ENCODE measurements at places on chromosomes 1 and 21.
A peak's percentile ranks its signal among the peaks of the same experiment; 100 is the strongest.

DNA sequence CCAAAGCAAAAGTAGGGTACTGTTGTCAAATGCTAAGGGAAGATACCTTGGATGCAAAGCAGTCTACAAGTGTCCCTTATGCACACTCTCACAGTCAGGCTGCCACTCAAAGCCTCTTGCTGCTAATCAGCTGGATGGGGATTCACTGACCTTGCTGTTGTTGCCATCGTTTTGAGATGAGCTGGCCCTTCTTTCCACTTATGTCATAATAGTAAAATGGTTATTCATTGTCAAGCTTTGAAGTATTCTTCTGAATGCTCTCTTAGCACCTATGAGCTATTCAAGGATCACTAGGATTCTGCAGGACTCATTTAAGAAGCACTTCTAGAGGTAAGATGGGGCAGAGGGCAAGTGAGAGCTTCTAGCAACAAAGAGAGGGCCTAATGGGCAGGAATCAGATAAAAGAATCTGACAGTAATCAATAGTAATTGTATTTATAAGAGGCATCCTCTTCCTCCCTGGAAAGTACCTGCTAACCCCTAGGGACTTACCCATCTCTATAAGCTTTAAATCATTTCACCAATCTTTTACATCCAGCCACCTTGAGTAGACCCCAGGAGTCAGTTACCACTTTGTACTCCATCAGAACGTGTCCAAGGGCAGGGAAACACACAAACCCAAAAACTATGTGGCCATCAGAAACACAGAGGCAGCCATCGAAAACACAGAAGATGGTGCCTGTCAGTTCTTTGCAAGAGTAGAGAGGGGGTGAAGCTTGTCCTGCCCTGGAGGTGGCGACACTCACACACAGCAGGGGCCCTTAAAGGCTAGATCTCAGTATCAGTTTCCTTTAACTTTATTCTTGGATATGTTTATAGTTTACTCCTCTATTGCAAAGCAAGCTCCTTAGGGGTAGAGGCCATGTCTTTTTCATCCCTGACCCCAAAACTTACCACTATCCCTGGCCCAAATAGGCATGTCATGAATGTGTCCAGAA lies 103.7 kb upstream of the NFIA start:
- peak; percentile 51 for DNase-seq

GRCh38 chr1:230690101-230690500 lies 23.8 kb downstream of the AGT start:
- peak; percentile 44 for DNase-seq

DNA sequence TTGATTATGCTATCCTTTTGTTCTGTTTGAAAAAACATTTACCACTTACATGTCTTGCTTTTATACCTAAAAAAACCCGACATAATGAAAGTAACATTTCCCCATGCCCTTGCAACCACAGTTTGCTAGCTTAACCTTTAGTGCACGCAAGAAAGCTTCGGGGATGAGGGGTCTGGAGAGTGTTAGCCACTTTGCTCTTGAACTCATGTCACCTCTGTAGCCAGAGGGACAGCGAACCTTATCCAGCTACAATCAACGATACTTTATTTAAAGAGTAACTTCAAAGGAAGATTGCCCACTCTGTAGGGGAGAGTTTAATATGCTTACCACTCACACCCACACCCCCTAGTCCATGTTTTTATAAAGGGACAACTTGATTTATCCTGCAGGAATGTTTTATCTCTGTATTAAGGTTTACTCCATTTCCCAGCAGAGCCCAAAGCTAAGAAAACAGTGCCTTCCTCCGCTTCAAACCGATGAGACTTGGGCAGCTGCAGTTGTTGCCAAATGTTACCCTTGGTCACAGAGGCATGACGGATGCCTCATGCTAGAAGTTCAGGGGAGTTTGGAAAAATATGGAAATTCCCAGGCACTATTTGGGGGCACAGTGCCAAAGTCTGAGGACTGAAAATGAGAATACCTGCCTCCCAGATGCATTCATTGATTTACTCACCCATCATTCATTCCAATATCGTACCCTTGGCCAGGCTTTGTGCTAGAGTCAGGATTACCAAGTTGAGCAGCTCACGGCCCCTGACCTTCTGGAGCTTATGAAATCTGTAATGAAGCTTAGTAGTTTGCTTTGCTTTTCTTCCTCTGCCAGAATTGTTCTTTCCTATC lies 61.4 kb upstream of the VCAM1 start:
- DNase-seq = peak; percentile 2

DNA sequence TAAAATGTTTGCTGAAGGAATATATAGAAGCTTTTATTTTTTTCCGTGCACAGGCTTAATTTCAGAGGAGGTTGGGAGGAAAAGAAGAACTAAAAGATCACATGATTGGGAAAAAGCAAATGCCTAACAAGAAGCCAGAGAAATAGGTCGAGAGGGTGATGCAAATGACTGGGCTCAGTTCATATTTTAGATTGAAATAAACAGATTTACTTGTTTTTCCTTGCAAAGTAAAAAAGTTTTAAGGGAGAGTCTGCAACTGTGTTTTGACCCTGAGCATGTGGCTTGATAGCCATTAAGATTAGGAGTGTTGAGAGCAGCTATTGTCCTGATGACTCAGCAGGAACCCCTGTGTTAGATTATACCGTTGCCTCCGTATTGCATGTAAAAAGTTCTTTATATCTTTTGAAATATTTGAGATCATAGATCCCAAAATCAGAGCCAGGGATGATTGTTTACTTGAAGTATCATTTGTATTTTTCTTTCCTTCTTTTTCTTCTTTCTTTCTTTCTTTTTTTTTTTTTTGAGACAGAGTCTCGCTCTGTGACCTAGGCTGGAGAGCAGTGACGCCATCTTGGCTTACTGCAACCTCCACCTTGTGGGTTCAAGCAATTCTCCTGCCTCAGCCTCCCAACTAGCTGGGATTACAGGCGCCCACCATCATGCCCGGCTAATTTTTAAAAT lies 20.2 kb downstream of the CLIC4 start:
- peak; percentile 67 for DNase-seq

DNA sequence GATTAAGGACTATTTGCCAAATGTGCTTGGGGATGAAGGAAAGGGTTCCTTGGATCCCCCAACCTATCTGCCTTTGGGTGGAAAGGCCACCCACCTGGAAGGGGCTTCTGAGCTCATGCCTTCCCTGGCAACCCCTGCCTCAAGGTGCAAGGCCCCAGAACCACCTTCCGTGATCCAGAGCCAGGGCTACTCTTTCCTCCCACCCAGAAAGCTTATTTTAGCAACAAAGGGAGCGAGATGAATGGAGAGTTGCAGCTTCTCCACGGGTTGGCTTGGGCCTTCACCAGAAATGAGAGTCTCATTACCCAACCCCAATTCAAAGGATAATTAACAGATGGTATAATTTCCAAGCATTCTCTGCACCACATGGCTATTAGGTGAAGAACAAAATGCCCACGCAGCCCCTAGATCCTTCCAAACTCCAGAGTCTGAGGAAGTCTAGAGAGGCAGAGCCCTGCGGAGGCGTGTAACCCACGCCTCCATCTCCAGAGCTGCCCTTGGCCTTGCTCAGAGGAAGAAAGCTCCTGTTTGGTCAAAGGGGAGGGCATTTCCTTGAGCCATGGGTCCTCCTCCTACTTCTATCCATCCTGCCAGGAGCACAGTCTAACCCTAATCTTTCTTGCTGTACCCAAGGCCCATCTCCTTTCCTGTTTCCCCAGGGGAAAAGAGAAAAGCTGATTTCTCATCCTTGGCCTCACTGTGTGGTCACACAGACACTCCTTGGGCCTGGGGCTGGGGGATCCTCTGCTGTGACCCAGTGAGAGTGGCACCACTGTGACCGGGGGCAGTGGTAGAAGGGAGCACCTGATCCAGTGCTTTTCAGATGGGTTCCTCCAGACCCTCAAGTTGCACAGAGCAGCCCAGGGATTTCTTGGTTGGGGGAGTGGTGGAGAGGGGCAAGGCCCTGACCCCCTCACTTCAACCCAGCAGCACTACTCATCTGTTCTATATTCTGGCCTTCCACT lies 1.7 kb upstream of the CELSR2 start:
- DNase-seq = no peak

GRCh38 chr1:67414574-67414973 lies 15.6 kb downstream of the SERBP1 start:
- no peak for DNase-seq

DNA sequence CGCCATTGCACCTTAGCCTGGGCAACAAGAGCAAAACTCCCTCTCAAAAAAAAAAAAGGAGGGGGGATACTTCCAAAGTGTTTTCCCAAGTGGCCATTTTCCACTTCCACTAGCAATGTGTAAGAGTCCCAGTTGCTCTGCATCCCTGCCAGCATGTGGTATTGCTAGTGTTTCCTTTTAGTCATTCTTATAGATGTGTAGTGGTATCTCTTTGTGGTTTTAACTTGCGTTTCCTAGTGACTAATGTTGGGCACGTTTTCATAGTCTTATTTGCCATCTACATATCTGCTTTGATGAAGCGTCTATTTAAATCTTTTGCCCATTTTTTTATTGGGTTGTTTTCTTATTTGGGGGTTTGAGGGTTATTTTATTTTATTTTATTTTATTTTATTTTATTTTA lies 31.1 kb downstream of the INAVA start:
- DNase-seq = peak; percentile 29

- DNase-seq = no peak
These were observed 106.5 kb upstream of the ACTL8 start for GRCh38 chr1:17648457-17649145.

DNA sequence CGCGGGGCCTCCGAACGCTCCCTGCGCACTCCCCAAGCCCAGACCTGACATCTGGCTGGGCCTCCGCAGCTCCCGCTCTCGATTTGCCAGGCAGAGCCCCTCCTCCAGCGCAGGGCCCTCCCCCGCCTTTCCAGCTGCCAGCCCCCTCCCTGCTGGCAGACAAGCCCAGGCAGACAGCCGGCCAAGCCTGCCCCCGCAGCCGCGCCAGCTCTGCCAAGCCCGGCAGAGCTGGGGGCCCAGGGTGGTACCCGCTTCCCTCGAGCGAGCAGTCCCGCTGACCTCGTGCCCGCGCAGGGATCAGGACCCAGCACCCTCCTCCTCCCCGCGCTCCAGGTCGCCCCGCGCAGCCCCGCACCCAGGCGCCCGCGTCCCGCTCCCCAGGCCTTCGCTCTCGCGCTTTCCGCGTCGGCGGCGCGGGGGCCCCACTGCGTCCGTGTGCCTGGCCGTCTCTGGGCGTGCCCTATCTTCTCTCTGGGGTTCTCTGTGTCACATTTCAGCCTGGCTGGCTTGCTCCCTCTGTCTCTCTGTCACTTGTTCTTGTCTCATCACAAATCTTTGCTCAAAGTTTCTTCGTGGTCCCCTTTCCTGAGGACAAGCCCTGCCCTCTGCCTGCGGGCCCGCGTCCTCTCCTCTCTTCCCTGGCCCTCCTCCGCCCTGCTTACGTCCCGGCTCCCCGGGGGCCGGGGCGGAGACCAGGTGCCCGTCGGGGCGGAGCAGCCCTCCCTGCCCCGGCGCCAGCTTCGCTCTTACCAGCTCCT lies 580 bp downstream of the INKA2 start:
- DNase-seq = no peak

DNA sequence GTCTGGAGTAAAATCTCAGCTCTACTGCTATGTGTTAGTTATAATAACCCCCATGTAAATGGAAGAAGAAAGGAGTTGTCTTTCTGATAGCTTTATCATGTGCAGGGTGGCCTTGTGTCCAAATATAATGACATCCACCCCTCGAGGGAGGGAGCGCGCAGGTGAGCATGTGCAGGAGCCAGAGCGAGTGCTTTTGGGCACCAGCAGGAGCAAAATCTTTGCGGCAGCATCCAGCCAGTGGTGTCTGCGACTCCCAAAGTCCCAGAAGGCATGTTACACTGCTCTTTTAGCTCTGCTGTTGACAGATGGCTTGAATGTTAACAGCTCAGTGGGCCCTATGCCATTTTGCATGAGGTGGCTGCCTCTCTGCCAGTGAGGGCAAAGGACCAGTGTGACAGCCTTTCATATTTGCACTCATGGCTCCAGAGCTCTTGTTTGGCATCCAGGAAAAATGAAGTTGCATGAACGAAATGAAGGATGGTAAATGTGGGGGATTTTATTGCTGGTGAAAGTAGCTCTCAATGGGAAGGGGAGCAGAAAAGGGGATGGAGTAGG lies 146.7 kb downstream of the HMCN1 start:
- no peak for DNase-seq

DNA sequence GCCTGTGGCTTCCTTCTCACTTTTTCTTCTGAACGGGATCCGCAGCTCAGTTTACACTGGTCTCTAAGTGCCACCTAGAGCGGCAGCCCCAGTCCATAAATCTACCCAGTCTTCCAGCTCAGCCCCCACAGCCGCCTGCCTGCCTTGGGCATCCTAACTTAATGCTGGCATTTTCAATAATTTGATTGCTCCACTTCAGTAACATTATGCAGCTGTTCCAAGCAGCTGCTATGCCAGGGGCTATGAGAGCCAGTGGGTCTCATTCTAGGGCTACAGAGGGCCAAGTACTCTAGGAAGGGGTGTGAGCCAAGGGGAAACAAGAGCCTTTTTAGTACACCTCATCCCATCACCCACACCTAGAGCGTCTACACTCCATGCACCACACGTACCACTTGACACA lies 48.4 kb upstream of the COA6 start:
- DNase-seq = no peak

- no peak for DNase-seq
These were observed 155.5 kb upstream of the FGGY start for GRCh38 chr1:59141267-59141863.

DNA sequence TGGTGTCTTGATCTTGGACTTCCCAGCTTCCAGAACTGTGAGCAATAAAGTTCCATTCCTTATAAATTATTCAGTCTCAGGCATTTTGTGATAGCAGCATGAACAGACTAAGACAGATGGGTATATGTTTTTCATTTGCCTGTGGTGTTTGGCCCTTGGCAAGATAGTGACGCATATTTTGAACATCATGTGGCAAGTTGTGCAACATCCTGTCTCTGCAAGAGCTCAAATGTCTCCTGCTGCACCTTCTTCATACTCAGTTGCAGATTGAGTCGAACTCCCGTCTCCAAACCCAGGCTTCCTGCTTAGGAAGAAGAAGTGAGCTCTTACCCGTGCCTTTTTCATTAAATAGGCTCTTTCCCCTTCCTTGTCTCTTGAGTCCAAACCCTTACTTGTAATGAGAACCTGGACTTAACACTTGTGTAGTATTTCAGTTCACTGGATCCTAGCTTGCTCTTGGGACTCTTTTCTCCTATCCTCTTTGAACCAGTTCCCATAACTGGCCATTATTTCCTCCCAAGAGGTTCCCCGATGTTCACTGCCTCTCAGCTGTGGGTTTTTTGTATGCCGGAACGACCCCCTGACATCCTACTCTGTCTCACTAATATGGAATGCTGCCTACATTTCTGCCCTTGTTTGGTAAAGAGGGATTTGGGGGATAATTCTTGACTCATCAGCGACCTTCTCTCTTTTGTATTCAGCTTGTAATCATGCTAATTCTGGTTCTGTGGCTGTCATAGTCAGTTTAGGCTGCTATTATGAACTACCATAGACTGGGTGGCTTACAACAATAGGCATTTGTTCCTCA lies 125.0 kb upstream of the KCNK2 start:
- DNase-seq = peak; percentile 100

- no peak for DNase-seq
These were observed 13.8 kb downstream of the TMEM51 start for GRCh38 chr1:15167386-15167785.

- no peak for DNase-seq
These were observed 52.0 kb downstream of the ECE1 start for GRCh38 chr1:21238141-21238800.

Measured in fibroblast of skin of abdomen (primary cell).